ENCODE measurements at places on chromosomes 3 and 15. TPM values are rescaled to one million over a fixed set of nuclear protein-coding genes. Genes with fewer than 3 reads are reported as not detected.

The CORO2B gene
- 3.6 TPM for total RNA-seq

The IL16 gene
- total RNA-seq = 0.02 TPM

The SLC2A2 gene
- not detected for total RNA-seq

The ISG20 gene
- 41.2 TPM for total RNA-seq

The THBS1 gene
- total RNA-seq = 91.7 TPM

The OXTR gene
- 10.1 TPM for total RNA-seq

The SLC12A8 gene
- 2.3 TPM for total RNA-seq

The MOBP gene
- 0.02 TPM for total RNA-seq

The ISL2 gene
- total RNA-seq = 2.9 TPM

The FBLN2 gene
- total RNA-seq = 1.7 TPM

The LRRC15 gene
- total RNA-seq = 0.13 TPM

The ROPN1 gene
- total RNA-seq = not detected

The ARPIN gene
- 11.6 TPM for total RNA-seq

The WDR72 gene
- total RNA-seq = 8.3 TPM

The NECTIN3 gene
- total RNA-seq = 23.2 TPM

The ADPGK gene
- total RNA-seq = 74.5 TPM

The VILL gene
- 0.07 TPM for total RNA-seq
